ENCODE measurements at places on chromosomes 3 and 15. TPM values are rescaled to one million over a fixed set of nuclear protein-coding genes. Genes with fewer than 3 reads are reported as not detected.

The VWA5B2 gene
- not detected for total RNA-seq

The PLSCR2 gene
- not detected for total RNA-seq

The GHSR gene
- total RNA-seq: not detected

The C3orf33 gene
- total RNA-seq: 6.9 TPM

DNA sequence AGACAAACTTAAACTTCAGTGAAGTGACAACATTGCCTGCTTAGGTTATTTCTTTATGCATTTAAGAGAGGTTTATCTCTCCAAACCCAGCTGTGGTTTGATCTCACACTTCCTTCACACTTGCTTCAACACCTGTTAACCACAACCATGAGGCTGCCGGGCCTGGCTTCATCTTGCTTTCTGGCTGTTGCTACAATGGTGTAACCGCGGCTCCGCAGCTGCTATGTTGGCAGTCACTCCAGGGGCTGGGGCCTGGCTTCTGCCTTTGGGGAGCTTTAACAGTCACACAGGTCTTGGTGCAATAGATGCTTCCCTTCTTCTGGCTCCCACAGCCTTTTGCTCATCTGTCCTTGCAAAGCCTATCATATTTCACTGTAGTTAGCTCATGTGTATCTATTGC is 72.9 kb upstream of the MNS1 start:
- DNase-seq: no peak

DNA sequence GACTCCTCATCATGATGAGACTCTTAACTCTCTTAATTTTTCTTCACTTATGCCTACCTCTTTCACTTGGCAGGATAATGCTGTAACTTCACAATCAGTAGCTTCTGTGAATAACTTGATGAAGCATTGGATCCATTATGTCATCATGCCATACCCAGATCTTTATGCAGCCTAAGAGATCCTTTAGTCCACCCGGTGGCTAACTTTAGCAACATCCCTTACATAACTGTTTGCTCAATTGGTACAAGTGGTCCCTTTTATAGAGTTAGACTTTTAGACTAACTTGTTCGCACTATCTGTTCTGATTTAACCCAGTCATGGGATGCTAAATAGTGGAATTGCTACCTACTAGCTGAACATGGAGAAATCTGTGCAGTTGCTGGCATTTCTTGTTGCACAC is 184.5 kb downstream of the USP13 start:
- no peak for DNase-seq

DNA sequence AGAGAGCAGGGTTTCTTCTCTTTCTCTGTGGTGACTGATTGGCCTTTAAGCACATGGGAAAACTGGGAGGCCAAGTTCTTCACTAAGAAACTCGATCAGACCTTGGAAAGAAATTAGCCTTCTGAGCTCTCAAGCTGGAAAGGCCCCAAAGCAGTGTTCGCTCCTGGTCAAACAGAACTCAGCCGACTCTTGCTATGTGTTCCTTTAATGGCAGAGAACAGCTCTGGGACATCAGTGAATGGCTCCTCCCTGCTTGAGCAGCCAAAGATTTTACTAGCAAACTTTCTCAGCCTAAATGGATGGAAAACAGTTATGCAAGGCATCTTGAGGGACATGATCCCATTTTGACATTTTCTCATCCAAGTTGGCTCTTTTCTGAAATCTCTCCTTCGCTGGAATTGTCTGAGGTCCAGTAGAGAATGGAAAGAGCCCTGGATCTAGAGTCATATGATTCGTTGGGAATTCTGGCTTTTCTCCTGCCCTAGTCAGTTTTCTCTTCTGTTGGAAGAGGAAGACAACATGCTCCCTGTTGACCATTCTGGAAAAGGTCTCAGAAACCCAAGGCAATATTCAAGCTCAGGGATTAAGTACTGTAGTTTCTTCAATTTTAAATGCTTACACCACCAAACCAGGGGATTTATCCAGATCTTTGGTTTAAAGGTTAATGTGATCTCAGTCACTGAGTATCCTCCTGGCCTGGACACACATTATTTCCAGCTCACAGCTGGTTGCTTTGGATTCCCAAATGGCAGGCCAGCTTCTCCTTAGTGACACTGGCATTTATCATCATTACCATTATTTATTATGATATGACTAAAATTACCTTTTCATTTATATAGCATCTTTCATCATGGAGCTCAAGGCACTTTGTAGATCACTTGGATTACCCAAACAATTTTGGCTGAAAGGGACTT is 319.6 kb downstream of the AGBL1 start:
- peak; percentile 33 for DNase-seq

GRCh38 chr15:88334436-88334835 is 77.9 kb upstream of the NTRK3 start:
- DNase-seq: no peak

DNA sequence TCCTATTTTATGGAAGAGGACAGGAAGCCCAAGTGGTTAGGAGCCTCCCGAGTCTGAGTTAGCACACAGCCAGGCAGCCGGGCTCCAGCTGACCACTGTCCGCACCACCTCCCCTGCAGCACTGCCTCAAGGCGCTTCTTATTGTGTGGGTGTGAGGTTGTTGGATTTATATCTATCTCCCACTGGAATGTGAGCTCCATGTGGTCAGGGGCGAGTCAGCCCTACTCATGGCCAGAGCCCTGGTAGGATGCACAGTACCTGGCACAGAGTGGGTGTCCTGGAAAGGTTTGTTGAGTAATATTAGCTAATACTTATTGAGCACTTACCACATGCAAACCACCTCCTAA is 9.7 kb upstream of the FBLN2 start:
- peak; percentile 9 for DNase-seq
